ENCODE measurements at places on chromosomes 1 and 21.
A peak's percentile ranks its signal among the peaks of the same experiment; 100 is the strongest.

GRCh38 chr1:202639500-202639899 is 70.8 kb downstream of the SYT2 start:
- DNase-seq = no peak

- peak; percentile 59 for DNase-seq
Measured at GRCh38 chr1:208256556-208256955, 12.4 kb upstream of the PLXNA2 start.

DNA sequence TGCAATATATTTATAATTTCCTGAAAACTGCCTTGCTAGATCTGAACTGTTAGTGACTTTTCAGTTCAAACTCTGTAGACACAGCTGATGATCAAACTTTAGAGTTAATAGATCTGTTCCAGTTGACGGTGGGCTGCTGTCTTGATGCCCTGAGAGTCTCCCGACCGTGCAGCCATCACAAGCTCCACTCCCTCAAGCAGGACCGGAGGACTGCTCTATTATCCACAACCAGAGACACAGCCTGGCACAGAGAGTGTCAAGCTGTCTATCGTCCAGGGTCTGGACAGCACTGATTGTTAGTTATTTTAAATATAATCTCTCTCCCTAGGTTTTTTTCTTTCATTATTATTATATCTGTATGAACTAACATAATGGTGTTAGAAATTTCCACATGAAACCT is 8.0 kb downstream of the CHODL start:
- no peak for DNase-seq

GRCh38 chr1:31593770-31594632 is 17.7 kb downstream of the TINAGL1 start:
- DNase-seq = peak; percentile 78

DNA sequence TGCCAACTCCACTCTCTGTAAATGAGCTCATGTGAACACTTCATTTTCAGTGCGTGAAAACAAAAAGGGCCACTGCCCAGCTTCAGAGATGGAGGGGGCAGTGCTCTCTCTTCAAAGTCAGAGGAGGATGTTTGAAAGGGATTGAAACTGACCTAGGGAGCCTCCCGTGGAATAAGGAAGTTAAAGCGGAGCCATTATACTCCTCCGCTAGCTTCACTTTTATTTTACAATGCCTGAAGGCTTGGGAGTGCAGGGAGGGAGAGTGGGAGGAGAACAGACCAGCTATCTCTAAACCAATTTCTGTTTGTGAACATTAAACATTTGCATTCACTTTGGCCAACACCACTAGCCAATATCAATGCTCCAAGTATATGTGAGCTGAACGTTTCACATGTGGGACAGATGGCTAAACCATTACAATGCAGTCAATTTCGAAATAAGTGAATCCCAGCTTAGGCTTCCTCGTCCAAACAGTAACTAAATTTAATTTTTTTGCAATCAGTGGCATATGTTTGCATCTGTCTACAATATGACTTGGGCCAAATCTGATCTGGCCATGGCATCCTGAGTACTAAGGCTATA is 126.9 kb downstream of the ESRRG start:
- no peak for DNase-seq

DNA sequence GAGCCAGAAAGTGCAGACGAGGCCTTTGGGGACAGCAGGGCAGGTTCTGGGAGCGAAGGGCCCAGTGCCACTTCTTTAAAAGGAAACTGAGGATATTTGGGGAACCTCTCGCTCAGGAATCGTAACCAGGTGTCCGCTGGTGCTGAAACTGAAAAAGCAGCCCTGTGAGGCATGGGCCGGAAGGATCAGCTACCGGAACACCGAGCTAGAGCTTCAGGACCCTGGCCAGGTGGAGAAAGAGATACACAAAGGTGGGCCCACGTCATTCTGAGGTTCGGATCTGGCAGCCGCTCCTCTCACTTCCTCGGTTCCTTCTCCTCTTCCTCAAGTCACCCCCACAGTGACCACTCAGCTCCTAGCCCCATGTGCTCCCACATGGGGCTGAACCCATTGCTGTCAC is 18.1 kb downstream of the MX2 start:
- no peak for DNase-seq

DNA sequence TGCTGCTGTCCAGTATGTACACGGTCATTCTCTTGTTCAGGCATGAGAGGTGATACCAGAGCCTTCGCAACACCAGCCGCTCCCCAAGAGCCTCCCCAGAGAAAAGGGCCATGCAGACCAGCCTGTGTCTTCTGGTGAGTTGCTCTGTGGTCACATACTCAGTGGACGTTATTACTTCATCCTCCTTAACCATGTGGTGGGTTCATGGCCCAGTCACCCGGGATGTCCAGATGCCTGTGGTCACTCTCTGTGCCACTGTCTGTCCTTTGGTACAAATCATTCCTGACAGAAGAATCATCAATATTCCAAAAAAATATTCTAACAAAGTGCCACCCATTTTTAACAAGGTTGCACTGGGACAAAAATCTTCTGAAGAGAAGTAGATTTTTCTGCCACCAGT is 8.8 kb upstream of the ZNF124 start:
- DNase-seq = no peak

- DNase-seq = peak; percentile 81
Measured at GRCh38 chr1:246761396-246761795, 37.2 kb downstream of the SCCPDH start.

- no peak for DNase-seq
Measured at GRCh38 chr1:73947009-73947408, 251.0 kb downstream of the LRRIQ3 start.

DNA sequence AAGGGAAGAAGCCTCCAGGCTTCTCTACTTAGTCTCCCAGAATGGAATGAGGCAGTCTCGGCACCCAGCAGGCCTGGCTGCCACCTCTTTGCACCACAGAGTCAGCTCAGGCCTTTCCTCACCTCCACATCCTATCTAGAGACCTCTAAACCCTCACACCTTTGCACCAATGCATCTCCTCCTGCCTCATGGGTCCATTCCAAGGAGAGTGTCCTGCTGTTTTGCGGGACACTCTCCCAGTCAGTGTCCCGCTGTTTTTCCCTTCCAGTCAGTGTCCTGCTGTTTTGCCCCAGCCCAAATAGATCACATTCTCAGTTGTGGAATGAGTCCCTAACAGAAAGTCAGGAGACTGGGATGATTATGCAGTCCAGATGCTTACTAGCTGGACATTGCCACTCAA is 185.6 kb upstream of the CAMK1G start:
- no peak for DNase-seq

GRCh38 chr1:156499842-156500542 is 583 bp downstream of the MEF2D start:
- peak; percentile 71 for DNase-seq

DNA sequence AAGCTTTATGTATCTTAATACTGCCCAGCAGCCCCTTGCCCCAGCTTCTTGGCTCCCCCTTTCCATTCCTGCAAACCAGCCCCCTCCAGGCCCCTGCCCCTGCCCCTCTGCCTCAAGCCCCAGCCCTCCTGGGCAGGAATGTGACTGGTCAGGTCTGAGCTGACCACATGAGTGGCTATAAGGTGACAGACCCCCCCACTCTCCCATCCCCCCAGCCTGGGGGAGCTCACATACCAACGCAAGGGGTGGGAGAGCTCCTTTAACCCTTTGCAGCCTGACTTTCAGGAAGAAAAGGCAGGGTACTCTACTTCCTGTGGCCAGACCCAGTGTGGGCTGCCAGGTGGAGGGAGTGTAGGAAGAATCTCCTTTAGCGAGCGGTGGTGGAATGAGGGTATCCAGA is 33.2 kb downstream of the AHDC1 start:
- DNase-seq = no peak

- DNase-seq = no peak
Measured at GRCh38 chr1:3943806-3944577, 43.9 kb upstream of the C1orf174 start.

DNA sequence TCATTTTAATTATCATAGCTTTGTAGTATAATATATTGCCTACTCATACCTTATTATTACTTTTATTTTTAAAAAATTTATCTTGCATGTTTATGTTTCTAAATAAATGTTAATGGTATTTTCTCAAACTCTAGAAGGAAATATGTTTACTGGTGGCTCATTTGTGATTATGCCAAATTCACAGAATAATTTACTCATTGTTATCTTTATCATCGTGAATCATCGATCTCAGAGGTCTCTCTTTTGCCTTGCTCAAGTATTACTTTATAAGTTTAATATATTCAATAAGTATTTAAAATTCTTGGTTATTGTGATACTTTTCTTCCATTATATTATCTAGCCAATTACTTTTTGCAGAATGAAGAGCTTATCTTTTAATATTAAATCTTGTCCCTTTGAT is 836.7 kb upstream of the ADAMTS5 start:
- no peak for DNase-seq

GRCh38 chr1:214331827-214332423 is 51.0 kb downstream of the SMYD2 start:
- peak; percentile 57 for DNase-seq

DNA sequence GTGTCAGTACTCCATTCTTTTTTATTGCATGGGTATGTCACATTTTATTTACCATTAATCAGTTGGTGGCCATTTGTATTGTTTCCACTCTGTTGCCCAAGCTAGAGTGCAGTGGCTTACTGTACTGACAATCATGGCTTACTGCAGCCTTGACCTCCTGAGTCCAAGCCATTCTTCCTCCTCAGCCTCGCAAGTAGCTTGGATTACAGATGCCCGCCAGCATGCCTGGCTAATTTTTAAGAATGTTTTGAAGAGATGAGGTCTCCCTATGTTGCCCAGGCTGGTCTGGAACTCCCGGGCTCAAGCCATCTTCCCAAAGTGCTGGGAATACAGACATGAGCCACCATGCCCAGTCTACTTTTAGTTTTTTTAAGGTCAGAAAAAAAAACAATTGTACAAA is 813 bp upstream of the SFT2D2 start:
- DNase-seq = no peak

GRCh38 chr21:43872531-43873197 is 7.6 kb downstream of the AGPAT3 start:
- no peak for DNase-seq

- DNase-seq = no peak
Measured at GRCh38 chr21:41445465-41445862, 19.4 kb downstream of the MX1 start.

DNA sequence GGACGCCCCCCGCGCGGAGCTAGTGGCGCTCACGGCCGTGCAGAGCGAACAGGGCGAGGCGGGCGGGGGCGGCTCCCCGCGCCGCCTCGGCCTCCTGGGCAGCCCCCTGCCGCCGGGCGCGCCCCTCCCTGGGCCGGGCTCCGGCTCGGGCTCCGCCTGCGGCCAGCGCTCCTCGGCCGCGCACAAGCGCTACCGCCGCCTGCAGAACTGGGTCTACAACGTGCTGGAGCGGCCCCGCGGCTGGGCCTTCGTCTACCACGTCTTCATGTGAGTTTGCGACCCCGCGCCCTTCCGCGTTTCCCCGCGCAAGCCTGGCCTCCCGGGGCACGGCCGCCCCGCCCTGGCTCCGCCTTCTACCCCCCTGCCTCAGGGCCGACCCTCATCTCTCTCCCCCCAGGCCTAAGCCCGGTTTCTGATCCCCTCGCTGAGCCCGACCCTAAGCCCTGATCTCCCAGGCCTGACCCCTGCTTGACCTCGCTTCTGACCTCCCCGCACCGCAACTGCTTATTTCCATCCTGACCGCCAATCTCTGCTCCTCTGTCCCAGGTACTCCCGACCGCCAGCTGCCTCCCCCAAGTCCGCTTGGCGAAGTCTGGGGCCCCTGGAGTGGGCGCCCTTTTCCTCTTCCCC is 669 bp downstream of the KCNQ4 start:
- DNase-seq = peak; percentile 25

DNA sequence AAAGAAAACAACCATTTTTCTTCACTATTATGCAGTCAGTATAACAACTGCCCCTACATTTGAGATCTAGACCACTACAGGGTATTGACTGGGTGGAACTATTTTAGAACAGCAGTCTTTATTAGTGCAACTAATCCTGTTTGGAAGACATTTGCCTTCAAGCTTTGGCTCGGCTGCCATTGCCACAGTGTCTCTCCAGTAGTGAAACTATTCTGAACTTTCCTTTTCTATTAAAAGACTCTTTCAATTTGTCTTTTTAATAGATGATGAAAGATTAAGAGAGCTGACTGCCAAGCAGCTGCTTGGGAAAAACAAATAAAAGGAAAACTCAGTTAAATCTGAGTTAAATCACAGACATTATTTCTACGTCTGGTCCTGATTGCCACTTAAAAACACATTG is 49.3 kb downstream of the LPGAT1 start:
- no peak for DNase-seq

- no peak for DNase-seq
Measured at GRCh38 chr1:154896771-154897286, 26.7 kb upstream of the KCNN3 start.

- DNase-seq = no peak
Measured at GRCh38 chr1:237261198-237261597, 219.2 kb downstream of the RYR2 start.

GRCh38 chr1:168714012-168714411 is 15.0 kb downstream of the DPT start:
- DNase-seq = no peak

DNA sequence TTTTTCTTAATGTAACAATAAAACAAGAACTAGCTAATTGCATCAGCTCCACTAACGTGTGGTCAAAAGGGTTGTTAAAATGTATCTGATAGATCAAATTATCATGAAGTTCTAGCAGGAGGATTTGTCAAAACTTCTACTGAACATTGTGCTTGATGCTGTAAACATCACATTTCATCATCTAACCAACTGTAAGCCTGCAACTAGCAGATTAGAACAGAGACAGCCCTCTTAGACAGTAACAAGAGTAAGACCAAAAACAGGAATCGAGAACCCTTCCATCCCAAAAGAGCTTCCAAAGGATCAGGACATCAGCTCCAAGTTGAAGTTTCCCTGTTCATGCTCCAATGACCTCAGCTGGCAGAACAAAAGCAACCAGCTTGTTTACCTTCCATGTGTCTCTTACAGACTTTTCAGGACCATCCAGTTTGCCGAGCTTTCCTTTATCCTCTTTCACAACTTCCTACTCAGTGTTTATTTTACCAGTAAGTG is 44.6 kb downstream of the NIBAN1 start:
- DNase-seq = peak; percentile 19

DNA sequence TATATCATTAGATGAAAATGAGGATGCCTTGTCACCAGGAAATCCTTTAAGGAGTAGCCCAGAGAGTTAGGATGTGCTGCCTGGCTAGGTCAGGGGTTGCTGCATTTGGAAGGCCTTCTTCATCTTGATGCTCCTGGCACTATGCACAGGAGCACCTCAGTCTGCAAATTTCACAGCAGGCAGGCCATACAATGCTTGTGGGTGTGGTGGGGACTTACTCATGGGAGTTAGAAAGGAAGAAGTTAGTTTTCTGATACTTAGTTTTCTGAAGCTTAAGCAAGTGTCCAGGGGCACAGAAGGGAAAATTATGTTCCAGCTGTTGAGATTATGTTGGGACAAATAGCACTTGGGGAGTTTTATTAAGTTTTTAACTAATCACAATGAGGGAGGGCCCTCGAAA is 11.4 kb downstream of the HLX start:
- no peak for DNase-seq

DNA sequence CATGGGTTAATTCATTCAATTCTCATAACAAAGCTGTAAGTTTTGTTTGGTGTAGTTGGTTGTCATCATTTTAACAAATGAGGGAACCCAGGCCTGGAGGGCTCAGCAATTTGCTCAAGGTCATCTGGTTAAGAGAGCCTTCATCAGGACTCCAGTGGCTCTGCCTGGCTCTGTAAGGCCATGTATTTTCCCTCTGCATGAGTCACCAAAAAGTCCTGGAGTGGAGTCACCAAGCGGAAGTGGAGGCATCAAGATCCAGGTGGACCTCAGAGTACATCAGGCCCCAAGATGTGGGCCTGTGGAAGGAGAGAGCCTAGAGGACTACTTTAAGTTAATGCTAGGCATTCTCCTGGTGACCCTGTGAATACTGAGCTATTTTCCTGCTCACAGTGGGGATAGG is 30.0 kb upstream of the RBM15 start:
- DNase-seq = peak; percentile 31
